ENCODE measurements at places on chromosomes 3 and 15.
A peak's percentile ranks its signal among the peaks of the same experiment; 100 is the strongest.

GRCh38 chr15:47607695-47608094, 109.6 kb upstream of the SEMA6D start:
- no peak for DNase-seq

GRCh38 chr15:98405013-98405412, 243.3 kb upstream of the IGF1R start:
- no peak for DNase-seq

DNA sequence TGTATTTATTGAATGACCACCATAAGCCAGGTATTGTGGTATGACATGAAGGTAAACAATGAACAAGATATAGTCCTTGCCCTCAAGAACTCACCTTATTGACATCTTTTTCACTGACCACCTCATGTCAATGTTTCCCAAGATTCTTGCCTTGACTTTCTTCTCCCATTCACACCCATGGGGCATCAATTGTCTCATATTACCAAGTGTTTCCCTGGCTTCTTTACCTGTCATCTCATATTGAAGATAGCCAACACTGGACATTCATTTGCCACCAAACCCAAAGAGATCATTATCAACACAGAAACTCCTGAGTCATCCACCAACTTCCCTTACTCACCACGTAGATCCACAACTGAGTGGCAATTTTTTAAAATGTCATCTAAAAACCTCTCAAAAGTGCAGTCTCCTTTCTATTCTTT, 2.2 kb downstream of the EFHB start:
- DNase-seq: no peak

DNA sequence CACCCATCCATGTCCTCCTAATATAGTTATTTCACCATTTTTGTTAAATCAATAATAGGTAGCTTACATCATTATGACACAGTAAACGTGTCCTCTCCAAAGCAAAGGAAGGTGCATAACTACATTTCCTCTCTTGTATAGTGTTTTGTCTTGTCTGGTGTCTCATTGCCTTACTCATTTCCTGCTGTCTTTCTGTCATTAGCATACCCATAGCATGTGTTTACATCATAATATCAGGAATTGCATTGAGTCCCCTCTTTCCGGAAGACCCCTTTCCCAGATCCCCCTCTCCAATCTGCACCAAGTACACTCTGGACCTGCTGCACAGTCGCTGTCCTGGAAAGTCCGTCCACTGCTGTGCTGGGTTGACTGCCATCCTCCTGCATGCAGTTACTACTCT, 47.9 kb downstream of the SOX14 start:
- DNase-seq: no peak

GRCh38 chr3:89628856-89629670, 521.6 kb downstream of the EPHA3 start:
- DNase-seq: no peak

GRCh38 chr3:172750069-172750367, 508 bp upstream of the ECT2 start:
- DNase-seq: no peak

GRCh38 chr15:63933522-63933921, 99.8 kb upstream of the HERC1 start:
- DNase-seq: no peak

DNA sequence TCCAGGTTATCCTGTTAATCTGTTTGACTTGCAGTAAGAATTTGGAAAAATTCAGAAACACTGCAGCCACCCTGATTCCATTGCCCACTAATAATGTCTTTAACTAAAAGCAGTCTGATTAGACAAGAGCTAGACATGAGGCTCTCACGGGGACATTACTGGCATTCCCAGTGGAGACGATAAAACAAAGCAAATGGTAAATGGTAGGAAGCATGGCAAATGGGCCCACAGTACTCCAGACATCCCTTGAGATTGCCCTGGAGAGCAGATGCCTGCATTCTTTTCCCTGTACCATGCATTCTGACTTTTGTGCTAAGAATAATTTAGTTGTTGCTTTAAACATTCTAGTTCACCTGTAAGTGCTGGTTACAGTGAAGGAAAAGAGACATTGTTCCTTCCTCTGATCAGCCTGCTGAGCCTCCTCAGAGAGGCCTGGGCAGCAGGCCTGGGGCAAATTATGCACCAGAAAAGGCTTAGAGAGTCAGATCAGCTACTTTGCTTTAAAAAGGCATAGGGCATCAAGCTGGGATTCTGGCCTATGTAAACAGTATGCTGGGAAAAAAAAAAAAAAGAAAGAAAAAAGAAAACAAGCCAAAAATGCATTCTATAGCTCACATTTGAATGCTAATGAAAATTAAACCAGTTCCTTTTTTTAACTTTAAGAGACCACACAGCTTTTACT, 204.6 kb downstream of the GABRG3 start:
- no peak for DNase-seq

DNA sequence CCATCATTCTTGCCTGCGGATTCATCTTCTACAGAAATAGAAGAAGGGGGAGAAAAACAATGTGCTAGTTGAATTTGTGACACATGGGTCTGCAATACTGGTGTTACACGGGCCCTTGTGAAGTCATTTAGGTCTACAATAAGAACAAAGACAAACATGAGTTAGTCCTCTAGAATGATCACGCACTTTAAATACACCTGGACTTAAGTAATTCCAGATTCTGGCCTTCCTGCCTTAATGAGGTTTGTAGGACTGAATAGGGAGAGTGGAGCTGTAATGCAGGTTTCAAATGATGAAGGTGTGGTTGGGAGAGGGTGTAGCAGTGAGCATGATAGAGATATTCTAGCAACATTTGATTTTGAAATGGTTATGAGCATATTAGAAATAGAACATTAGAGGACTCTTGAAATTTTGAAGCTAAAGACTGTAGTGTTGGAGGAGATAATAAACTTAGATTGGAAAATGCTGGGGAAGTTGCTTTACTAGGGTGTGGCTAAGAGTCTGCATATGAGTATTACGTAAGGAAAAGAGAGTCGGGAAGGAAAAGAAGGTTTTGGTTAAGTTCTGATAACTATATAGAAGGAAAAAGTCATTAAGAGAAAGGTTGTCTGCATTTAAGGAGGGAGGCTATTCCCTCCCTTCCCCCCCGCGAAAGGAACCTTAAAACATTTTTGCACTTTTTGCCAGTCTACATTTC, 606 bp downstream of the EIF2A start:
- no peak for DNase-seq

DNA sequence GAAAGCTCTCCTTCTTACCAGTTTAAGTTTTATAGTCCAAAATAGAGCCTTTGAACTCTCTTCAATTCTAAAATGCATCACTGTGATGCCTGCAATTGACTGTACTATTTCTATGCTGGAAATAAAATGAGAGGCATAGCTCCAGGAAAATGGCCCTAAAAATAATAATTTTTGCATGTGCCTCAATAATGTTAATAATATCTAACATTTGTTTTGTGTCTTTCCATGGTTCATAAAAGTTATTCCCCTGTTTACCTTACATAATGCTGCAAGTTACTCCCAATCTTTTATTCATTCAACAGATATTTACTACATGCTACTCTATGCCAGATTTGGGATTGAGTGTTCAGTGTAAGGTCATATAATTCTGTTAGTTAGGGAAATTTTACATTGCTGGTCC, 574.0 kb downstream of the RBMS3 start:
- no peak for DNase-seq

- DNase-seq: no peak
These were observed 277.4 kb downstream of the ROBO1 start for GRCh38 chr3:79490165-79491028.

GRCh38 chr3:57026944-57027343, 33.5 kb upstream of the SPATA12 start:
- no peak for DNase-seq

DNA sequence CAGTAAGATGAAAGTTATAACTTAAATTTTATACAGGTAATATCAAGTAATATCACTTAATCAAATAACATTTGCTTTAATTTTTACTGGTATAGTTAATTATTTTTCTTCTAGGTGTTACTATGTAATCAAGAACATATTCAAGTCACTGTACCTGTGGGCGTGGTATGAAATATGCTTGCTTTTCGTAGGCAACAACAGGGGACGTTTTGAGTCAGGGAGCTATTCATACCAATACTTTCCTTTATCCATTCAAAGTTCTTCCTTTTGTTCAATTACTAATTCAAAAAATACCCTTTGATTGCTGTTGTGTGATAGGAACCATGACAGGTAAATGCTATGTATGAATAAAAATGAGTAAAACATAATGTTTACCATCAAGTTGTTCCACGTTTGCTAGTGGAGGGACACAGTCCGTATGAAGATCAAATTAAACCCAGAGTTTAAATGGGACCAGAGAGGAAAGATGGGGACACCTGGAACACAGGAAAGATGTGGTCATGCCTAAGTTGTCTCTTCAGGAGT, 654.0 kb upstream of the KCNMB2 start:
- no peak for DNase-seq

DNA sequence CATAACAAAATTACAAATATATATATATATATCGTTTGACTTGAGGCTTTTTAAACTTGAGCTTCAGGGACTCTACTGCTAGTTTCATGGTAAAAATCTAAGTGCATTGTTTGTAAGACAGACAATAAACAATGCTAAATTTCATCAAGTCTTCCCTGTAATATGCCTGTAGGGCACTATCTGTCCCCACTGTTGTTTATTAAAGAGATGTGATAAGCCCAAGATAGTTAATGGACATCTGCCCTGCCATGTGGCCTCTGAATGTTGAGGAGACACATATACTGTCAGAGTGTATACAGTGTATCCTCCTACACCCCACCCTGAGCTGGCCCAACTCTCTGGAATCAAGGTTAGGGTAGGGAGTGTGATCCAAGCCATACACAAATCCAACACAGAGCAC, 15.1 kb upstream of the EIF1B start:
- DNase-seq: no peak

- DNase-seq: no peak
These were observed 778 bp downstream of the MTMR10 start for GRCh38 chr15:30990446-30991254.

DNA sequence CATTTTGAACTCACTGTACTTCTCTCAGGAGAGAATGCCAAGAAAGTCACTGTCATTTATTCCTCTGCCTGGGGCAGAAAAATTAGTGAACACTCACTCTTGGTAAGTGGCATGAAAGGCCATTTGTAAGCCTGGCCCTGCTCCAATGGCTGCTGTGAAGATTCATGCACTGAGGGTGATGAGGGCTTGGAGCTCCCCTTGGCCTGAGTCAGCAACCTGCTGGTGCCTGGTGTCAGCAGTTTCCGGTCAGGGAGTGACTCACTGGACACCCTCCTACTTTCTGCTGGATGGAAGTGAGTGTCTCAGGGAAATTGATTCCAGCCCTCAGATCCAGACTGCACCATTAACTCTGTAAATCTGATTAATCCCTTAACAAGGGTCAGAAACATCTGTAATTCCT, 37.6 kb downstream of the TRA2B start:
- no peak for DNase-seq

DNA sequence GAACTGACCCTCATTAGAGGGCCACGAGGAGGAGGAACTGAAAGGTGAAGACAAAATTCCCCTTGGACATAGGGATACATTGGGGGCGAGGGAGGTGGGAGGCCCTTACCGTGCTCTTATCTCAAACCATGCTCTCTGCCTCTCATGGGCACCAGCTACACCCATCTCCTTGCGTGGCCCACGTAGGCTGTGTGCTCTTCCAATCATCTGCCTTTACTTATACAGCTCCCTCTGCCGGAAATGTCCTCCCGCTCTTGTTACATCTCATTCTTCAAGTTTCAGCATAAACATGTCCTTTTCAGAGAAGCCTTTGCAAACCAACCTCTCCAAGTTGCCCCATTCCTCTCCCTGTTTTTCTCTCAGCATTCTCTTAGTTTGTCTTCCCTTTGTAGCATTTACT, 307.8 kb upstream of the PROK2 start:
- no peak for DNase-seq

- no peak for DNase-seq
These were observed 128.0 kb upstream of the CRBN start for GRCh38 chr3:3307491-3307890.

- DNase-seq: no peak
These were observed 50.9 kb downstream of the TMEM44 start for GRCh38 chr3:194582196-194582905.

DNA sequence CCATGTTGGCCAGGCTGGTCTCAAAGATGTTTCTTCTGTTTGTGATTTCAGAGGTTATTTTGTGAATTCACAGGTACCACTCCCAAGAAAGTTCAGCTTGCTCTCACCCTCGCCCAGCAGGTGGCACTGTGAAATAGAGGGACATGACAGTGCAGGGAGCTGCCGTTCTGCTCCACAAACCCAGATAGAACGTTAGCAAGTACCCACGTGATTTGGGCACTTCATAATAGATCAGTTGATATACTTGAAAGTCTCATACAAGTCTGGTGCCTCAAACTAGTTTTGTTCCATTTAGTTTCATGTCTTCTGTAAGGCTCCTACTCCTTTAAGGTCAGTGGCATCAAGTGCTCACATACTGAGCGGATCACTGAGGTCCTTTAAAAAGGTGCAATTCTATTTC, 45.5 kb downstream of the FILIP1L start:
- peak; percentile 51 for DNase-seq

GRCh38 chr3:55923207-55923606, 436.1 kb upstream of the WNT5A start:
- DNase-seq: no peak

DNA sequence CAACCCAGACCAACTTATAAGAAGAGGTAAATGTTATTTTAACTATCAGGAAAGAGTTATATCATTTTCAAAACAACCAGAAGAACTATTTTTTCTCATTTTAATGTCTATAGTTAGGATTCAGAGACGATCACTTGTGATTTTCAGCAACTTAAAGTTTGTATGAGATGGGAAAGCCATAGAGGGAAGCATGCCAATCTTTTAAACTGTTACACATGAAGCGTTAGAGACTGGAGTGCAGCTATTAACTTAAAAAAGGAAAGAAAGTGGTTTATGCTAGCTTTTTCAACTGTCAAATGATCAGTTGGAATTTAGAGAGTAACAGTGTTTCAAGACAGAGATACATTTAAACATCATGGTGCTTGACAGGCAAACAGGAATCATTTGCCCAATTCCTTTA, 91.7 kb upstream of the LPP start:
- DNase-seq: no peak

DNA sequence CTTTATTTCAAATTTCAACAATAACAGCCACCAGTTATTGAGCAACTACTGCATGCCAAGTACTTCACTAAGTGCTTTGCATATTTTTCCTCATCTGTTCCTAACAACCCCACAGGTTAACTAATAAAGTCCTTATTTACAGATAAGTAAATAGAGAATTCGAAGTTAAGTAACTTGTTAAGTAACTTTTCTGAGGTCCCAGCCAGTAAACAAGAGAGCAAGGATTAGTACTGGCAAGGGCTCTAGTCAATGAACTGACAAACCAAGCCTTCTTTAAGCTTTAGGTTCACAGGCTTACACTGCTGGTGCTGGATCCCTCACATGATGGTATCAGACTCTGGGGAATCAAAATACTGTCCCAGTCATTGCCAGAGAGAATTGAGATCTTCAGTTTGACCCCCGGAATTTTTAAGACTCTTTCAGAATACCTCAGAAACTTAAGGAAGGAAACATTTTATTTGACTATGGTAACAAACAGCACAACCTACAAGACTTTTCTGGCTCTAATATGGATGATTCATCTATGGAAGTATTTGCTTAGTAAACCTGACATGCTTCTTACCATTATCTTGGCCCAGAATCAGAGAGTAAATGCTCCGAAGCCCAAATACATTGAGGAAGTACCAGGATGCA, 16.5 kb downstream of the EMC3 start:
- DNase-seq: no peak

All from T-helper 1 cell (primary cell).